ENCODE measurements at places on chromosomes 3 and 15.
A peak's percentile ranks its signal among the peaks of the same experiment; 100 is the strongest.

DNA sequence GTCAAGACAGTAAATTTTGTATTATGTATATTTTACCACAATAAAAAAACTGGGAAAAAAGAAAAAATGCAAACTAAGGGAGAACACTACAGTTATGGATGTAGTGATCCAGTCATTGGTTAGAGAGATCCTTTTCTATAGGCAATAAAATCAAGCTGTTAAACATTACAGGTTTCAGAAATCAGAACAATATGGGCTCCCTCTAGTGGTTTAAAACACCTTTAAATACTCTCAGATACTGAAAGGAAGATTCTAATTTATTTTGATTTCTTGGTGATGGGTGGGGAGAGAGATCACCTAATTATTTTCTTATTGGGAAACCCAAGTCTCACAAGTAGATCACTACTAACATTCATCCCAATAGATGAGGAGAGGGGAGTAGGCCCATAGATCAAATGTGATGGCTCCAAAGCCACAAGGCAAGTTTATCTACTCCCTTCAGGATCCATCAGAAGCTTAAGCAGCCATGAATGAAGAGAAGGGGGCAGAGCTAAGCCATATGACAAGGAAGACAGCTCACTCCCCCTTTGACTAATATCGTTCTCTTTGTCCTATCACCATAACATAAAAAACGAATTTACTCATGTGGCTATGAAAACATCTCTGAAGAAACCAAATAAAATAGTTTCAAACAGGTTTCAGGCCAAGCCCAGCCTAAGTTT lies 118.6 kb downstream of the ANO10 start:
- H3K27me3 ChIP-seq: no peaks in the 10 kb centered on the region
- DNase-seq: no peak
- peaks cover 76% of the 10 kb centered on the region for H3K4me1 ChIP-seq

DNA sequence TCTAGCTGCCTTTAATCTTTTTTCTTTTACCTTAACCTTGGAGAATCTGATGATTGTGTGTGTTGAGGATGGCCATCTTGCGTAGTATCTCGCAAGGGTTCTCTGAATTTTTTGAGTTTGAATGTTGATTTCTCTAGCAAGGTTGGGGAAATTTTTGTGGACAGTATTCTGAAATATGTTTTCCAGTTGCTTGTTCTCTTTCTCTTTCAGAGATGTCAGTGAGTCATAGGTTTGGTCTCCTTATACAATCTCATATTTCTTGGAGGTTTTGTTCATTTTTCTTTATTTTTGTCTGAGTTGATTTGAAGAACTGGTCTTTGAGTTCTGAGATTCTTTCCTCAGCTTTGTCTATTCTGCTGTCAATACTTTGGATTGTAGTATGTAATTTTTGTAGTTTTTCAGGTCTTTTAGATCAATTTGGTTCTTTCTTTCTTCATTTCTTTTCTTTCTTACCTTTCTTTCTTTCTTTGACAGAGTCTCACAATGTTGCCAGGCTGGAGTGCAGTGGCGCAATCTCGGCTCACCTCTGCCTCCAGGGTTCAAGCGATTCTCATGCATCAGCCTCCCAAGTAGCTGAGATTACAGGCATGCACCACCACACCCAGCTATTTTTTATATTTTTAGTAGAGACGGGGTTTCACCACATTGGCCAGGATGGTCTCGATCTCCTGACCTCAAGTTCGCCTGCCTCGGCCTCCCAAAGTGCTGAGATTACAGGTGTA lies 366.4 kb upstream of the RASGRP1 start:
- no peak overlapping the region for H3K4me3 ChIP-seq
- no peak overlapping the region for H3K27ac ChIP-seq
- no peaks in the 10 kb centered on the region for H3K36me3 ChIP-seq
- H3K27me3 ChIP-seq: peaks cover 6% of the 10 kb centered on the region
- H3K4me1 ChIP-seq: no peaks in the 10 kb centered on the region

GRCh38 chr3:25527801-25528200 lies 99.7 kb downstream of the RARB start:
- H3K27ac ChIP-seq: no peak overlapping the region
- DNase-seq: no peak
- H3K36me3 ChIP-seq: no peaks in the 10 kb centered on the region
- no peaks in the 10 kb centered on the region for H3K4me1 ChIP-seq
- H3K4me3 ChIP-seq: no peak overlapping the region

DNA sequence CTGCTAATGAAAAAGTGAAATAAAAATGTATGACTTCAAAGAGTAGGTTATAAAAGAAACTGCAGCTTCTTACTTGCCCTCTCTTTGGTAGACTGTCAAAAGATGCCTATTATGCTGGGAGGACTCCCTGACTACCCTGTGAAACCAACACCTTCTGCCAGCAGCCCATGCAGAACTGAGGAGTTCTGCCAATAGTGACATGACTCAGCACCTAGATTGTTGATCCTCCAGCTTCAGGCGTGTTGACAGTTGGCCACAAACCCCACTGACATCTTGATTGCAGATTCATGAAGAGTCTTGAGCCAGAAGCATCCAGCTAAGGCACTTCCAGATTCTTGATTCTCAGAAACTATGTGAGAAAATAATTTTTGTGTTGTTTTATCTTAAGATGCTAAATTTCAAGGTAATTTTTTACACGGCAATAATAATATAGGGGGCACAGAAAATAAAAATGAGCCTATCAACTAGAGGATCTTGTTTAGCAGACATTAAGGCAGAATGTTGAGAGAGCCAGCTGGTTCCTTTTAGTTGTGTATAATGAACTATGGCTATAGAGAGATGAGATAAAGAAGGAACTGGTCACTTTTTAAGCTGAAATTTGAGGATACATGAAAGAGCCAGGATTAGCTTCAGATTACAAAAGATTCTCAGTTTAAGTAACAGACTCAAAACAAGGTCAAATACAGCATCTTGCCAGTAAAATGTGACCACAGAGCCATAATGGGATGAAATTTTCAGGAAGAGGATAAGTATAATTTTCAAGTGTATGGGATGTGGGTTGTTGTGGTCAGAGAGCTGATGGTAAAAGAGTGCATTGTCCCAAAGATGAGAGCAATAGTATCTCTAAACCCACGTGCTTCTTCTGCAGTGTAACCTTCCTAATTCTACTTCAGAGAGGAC lies 588.7 kb upstream of the CBLB start:
- peaks cover 18% of the 10 kb centered on the region for H3K4me1 ChIP-seq
- DNase-seq: no peak
- H3K27me3 ChIP-seq: no peaks in the 10 kb centered on the region
- no peaks in the 10 kb centered on the region for H3K36me3 ChIP-seq
- H3K27ac ChIP-seq: peak overlapping the region; percentile 14

DNA sequence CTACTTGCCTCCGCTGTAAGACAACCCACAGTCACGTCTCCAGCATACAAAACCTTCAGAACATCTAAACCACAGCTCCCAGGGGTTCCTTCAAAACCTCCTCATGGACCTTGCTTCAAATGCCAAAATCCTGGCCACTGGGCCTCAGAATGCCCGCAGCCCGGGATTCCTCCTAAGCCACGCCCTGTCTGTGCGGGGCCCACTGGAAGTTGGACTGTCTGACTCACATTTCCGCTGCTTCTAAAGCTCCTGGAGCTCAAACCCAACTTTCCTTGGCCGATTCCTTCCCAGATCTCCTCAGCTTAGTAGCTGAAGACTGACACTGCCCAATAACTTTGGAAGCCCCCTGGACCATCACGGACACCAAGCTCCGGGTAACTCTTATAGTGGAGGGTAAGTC lies 17.9 kb upstream of the OR5H6 start:
- no peak for DNase-seq
- no peak overlapping the region for H3K27ac ChIP-seq
- no peaks in the 10 kb centered on the region for H3K27me3 ChIP-seq
- no peak overlapping the region for H3K4me3 ChIP-seq

DNA sequence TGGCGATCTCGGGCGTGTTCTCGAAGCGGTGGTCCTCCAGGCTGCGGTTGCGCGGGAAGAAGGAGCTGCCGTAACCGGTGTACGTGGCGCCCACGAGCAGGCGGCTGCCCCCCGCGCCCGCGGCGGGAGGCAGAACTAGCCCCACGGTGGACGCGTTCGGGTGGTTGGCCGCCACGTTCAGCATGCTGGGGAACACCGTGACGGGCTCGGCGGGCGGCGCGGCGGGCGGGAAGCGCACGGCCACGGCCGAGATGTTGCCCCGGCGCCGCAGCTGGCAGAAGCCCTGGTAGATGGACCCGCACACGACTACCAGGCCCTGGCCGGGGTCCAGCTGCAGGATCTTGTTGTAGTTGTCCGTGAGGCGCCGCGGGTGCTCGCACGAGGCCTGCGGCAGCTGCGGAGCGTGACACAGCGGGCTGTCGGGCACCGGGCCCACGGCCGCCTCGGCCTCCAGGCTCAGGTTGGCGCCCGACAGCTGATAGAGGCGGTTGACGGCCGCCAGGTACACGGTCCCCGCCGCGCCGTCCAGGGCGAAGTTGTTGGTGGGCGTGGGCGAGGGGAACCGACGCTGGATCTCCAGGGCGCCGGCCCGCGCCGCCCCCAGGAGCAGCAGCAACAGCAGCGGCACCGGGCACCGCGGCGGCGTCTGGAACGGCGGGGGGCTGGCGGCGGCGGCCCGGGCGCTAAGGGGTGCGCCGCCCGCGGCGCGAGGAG lies 397 bp downstream of the PLXND1 start:
- DNase-seq: peak; percentile 52
- peaks cover 20% of the 10 kb centered on the region for H3K4me1 ChIP-seq
- H3K4me3 ChIP-seq: peak overlapping the region; percentile 77
- peaks cover 36% of the 10 kb centered on the region for H3K27me3 ChIP-seq
- peak overlapping the region; percentile 83 for H3K27ac ChIP-seq

GRCh38 chr15:44261007-44261706 lies 27.4 kb upstream of the GOLM2 start:
- H3K4me1 ChIP-seq: no peaks in the 10 kb centered on the region
- H3K36me3 ChIP-seq: no peaks in the 10 kb centered on the region
- no peak overlapping the region for H3K4me3 ChIP-seq
- no peak for DNase-seq

GRCh38 chr15:40037721-40038120 lies 1.3 kb downstream of the SRP14 start:
- no peak for DNase-seq
- H3K4me3 ChIP-seq: peak overlapping the region; percentile 98
- no peaks in the 10 kb centered on the region for H3K27me3 ChIP-seq
- H3K27ac ChIP-seq: peak overlapping the region; percentile 98
- peaks cover 52% of the 10 kb centered on the region for H3K4me1 ChIP-seq
- H3K36me3 ChIP-seq: peaks cover 72% of the 10 kb centered on the region

DNA sequence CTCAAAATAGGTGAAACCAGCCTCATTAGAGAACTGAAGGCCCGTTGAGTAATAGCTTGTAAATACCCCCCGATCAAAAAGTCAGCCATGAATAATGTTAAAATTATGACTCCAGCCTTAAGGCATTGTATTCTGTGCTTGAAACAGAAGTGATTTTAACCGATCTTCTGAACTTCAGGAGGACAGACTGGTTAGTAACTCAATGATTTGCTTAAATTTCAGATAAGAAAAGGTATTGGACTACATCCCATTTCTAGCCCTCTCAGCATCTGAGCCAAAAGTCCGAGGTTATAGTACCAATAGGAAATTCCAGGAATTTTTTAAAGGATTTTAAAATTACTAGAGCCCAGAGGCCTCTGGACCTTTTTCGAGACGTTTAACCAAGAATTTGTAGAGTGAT lies 67.7 kb upstream of the FGF12 start:
- H3K36me3 ChIP-seq: peaks cover 4% of the 10 kb centered on the region
- no peaks in the 10 kb centered on the region for H3K4me1 ChIP-seq
- H3K27me3 ChIP-seq: no peaks in the 10 kb centered on the region
- DNase-seq: no peak
- no peak overlapping the region for H3K4me3 ChIP-seq

DNA sequence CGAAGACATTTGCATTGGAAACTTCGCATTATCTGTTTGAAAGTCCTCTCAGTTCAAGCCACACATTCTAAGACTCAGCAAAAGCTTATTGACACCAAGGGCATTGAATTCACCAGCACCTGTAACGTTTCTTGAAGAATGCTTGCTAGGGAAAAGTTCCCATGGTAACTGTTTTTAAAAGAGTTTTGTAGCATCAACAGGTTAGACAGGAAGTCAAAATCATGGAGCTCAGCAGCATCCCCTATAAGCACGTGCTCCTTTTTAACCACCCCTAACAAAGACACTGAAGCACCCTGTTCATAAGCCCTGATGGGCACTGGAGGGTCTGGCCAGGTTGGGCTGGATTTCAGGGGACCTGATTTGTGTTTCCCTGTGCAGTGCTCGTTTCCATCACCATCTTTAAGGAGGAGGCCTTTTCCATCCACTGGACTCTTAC lies 229.7 kb upstream of the BHLHE40 start:
- H3K27me3 ChIP-seq: no peaks in the 10 kb centered on the region
- peaks cover 44% of the 10 kb centered on the region for H3K4me1 ChIP-seq
- no peak for DNase-seq
- H3K27ac ChIP-seq: no peak overlapping the region

- H3K4me1 ChIP-seq: no peaks in the 10 kb centered on the region
- no peaks in the 10 kb centered on the region for H3K36me3 ChIP-seq
- H3K4me3 ChIP-seq: no peak overlapping the region
- H3K27ac ChIP-seq: no peak overlapping the region
- no peaks in the 10 kb centered on the region for H3K27me3 ChIP-seq
Measured at GRCh38 chr3:40908612-40909011, 290.7 kb upstream of the CTNNB1 start.

GRCh38 chr15:60480149-60480548 lies 1.2 kb upstream of the ICE2 start:
- H3K27ac ChIP-seq: peak overlapping the region; percentile 99
- DNase-seq: no peak
- peaks cover 40% of the 10 kb centered on the region for H3K36me3 ChIP-seq
- H3K4me1 ChIP-seq: peaks cover 68% of the 10 kb centered on the region
- peak overlapping the region; percentile 98 for H3K4me3 ChIP-seq

DNA sequence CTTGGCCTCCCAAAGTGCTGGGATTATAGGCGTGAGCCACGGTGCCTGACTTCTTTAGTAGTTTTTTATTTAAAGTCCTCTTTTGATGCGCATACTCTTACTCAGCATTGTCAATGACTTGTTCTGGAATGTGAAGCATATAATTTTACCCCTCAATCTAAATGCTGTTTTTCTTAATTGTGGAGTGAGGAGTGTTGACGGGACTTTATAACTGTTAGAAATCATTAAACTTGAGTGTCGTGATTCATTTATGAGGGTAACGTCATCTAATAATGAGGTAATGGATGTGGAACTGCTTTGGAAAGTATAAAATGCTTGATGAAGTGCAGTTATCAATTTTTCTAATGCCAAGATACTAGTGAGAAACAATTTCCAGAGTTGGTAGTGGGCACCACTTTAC lies 48.3 kb downstream of the PLS1 start:
- no peak overlapping the region for H3K27ac ChIP-seq
- H3K27me3 ChIP-seq: no peaks in the 10 kb centered on the region
- H3K4me3 ChIP-seq: no peak overlapping the region
- H3K36me3 ChIP-seq: no peaks in the 10 kb centered on the region
- DNase-seq: no peak

All from activated T-cell treated with anti-CD3 and anti-CD28 coated beads, Interleukin-2, amount 50 U/mL, for 24 hours (primary cell).